ENCODE measurements at places on chromosomes 11 and 22.

- no peak for DNase-seq
Measured at GRCh38 chr11:11444804-11445131, 91.7 kb upstream of the CSNK2A3 start.

DNA sequence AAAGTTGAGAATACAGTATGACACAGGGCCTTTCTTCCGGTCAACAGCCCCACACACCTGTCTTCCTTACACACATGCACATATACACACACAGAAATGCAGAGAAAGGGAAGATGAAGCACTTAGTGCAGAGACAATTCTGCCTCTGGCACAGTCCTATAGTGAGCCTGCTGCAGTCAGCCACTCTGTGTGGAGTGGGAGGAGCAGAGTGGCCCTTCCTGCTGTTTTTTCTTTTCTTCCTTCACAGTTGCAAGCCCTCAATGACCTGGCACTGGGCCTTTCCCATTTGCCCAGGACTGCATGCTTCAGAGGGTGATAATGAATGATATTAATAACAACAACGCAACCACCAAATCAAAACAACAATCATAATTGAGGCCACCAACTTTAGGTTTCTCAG, 527.0 kb upstream of the B3GAT1 start:
- DNase-seq, result no peak

DNA sequence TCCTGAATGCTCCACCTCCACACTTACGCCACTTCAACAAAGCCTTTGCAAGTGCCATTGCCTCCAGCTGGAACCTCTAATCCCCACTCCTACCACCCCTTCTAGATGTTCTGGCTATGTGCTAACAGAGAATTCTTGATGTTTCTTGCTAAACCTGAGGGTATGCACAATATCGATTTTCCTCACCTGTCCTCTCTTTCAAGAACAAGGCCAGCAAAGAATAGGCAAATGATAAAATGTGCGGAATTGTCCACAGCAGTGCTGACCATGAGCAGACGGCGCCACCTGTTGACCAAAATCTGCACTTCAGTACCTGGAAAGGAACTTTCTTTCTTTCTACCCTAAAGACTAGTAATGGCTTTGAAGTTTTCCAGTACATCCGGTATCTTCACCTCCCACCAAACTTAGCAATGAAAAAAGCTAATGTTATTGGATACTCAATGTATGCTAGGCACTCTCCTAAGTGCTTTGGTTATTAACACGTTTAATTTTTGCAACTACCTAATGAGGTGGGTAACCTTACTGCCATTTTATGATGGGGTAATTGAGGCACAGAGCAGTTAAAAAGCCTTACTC, 3.4 kb downstream of the TIMM10 start:
- peak; percentile 38 for DNase-seq

- no peak for DNase-seq
Measured at GRCh38 chr11:124799348-124800225, 619 bp downstream of the MSANTD2 start.

GRCh38 chr11:93843906-93844305, 6.5 kb downstream of the VSTM5 start:
- no peak for DNase-seq

All from GDM1 (cell line).